ENCODE measurements at places on chromosomes 4 and X.
A peak's percentile ranks its signal among the peaks of the same experiment; 100 is the strongest.

- DNase-seq, result no peak
These were observed 37.8 kb upstream of the PRPS2 start for GRCh38 chrX:12753366-12753765.

DNA sequence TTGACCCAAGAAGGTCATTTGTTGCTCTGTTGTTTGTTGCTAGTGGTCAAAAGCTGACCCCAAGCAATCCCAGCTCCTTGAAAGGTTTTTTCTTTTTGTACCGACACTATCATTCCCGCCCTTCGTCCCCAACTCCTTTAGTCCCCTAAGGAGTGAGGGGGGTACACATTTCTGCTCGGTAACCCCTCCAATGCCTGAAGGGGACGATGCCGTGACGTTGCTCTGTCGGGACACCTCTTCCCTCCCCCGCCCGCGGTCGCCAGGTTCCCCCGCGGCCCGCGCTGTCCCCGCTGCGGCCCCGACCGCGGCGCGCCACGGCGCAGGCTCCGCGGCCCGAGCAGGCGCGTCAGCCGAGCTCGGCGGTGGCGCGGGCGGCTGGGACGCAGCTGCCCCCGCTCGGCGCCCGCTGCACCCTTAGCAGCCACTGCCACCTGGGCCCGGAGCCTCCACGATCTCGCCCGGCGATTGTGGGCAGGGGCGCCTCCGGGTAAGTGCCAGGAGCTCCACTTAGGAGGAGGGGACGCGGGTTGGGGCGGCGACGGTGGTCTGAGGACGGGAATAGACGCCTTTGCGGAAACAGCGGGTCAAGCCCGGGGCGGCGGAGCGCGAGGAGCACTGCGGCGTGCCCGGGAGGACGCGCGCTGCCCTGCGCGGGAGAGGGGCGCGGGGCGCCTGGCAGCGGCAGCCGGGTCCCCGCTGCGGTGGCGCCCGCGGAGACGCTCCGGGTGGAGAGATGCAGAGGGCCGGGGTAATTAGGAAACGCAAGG lies at the start of gene GLRB:
TSS of gene GLRB (plus strand) at position 340 of the 767 bp plus-strand sequence. CDS start 1,875 bp downstream, outside the sequence.
- no peak for DNase-seq

- DNase-seq, result no peak
These were observed 130.6 kb downstream of the UGT8 start for GRCh38 chr4:114729068-114729738.

- DNase-seq, result no peak
These were observed 82.6 kb downstream of the GK start for GRCh38 chrX:30735839-30736238.

DNA sequence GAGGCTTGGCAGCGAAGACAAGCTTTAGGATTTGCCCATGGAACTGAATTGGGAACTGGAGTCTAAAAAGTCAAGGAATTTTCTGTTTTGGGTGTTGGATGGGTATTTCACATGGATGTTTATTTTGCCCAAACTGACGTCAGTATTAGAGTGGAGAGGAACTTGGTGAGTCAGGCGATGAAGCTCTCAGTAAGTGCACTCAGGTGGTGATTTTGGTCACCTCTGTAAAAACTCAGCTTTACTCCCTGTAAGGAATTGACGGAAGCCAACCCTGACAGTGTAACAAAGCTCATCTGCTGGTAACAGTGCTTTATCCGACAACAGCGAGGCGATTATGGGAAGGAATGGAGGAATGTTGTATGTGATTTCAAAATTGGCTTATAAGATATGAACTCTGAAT lies 77.0 kb upstream of the PGRMC2 start:
- no peak for DNase-seq

DNA sequence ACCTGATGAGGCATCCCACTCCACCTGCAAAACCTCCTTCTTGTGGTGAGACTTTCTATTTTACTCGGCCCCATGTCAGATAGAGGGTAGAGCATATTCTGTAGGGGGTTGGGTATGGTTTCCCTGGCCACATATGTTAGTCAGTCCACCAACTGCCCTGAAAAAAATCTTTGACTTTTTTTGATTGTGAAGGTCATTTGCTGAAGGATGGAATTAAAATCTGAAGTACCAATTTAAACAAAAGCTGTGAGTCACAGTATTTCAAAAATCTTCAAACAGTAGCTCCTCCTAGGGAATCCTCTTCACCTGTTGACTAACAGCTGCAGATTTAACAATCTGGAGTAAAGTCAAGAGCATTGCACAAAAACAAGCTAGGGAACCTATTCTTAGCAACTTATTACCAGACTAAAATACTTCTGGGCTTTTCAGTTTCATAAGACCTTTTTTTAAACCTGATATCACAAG lies 8.0 kb upstream of the CCDC110 start:
- no peak for DNase-seq

GRCh38 chr4:185110375-185110823 lies 32.7 kb upstream of the SLC25A4 start:
- no peak for DNase-seq

GRCh38 chr4:174654634-174655033 lies 132.3 kb upstream of the HPGD start:
- no peak for DNase-seq

GRCh38 chrX:154748712-154749339 lies 2.1 kb downstream of the GAB3 start:
- DNase-seq, result peak; percentile 39

DNA sequence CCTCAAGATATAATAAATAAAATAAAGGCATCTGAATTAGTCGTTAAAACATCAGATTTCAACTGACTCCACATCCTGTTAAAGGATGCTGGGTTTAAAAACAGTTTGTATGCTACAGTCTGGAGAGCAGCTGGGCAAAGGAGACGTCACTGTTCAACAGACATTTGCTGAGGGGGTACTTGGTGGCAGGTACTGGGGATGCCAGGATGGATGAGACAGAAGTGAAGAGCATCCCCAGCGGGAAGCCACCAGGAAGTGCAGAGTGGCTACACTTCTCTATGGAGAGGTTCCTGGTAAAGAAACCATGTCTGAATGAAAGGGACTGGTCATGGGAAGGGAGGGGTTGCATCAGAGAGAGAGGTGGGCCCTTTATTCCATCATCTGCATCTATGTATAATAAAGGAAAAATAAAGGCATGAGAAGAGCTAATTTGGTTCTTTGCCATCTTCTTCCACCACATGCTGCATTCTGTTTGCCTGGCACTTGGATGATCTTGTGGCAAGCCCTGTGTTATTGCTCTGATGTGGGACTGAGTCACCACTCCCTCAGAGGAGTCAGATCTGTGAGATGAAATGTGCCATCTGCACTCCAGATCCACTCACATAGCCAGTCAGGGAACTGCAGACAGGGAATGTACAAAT lies 145.0 kb downstream of the SOWAHB start:
- no peak for DNase-seq

GRCh38 chr4:139950568-139950967 lies 203.4 kb downstream of the MAML3 start:
- no peak for DNase-seq

GRCh38 chr4:176413171-176413570 lies 93.4 kb downstream of the SPCS3 start:
- DNase-seq, result no peak

DNA sequence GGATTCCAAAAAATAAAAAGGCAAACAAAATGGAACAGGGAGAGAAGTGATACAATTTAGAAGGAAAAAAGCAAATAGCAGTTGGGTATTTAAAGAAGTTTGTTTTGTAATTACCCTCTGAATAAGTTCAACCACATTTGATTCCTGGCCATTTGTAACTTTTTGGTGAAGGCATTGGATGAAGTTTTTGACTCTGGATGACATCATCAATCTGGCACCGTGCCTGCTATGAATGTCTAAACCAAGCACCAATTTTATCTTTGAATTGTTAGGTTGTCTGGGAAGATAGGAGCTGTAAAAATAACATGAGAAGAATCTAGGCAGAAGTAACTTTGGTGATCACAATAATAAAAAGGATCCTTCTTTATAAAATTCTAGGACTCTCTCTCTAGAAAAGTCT lies 29.5 kb downstream of the TMPRSS11A start:
- no peak for DNase-seq

GRCh38 chrX:29662101-29662500 lies 553.3 kb upstream of the MAGEB2 start:
- no peak for DNase-seq

- DNase-seq, result no peak
These were observed 345.9 kb upstream of the NOCT start for GRCh38 chr4:138669479-138670315.

DNA sequence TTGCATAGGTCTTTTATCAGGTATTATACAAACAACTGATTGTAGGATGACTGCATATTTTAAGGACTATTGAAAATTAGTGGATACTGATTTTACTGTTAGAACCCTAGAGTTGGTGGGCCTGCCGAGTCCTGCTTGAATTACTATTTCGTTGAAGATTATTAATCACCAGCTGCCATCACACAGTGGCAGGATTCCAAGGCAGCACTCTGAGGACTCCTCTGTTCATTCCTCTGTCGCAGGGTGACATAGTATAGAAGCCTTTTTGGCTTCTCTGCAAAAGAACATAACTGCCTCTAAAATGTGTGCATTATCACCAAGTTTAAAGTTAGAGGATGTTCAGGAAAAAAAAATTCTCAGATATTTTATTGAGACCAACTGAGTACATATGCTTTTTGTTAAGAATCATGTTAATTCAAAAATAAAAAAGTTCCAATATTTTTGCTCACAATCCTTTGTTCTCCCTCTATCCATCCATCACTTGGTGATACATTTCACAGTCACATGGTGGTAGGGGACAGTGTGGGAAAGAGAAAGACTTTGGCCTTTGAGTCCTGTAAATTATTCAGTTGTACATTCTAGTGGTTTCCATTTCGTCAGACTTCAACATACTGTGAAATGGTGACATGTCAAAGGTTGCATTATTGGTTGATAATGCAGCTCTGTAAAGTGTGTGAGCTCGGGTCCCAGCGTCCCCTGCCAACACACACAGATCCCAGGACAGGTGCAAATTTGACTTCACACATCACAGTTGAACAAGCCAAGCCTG lies 332.5 kb downstream of the GRID2 start:
- DNase-seq, result no peak

- DNase-seq, result no peak
These were observed 78.0 kb upstream of the PDHA2 start for GRCh38 chr4:95761871-95762270.

- no peak for DNase-seq
These were observed 69.8 kb downstream of the FHDC1 start for GRCh38 chr4:153005899-153006381.

DNA sequence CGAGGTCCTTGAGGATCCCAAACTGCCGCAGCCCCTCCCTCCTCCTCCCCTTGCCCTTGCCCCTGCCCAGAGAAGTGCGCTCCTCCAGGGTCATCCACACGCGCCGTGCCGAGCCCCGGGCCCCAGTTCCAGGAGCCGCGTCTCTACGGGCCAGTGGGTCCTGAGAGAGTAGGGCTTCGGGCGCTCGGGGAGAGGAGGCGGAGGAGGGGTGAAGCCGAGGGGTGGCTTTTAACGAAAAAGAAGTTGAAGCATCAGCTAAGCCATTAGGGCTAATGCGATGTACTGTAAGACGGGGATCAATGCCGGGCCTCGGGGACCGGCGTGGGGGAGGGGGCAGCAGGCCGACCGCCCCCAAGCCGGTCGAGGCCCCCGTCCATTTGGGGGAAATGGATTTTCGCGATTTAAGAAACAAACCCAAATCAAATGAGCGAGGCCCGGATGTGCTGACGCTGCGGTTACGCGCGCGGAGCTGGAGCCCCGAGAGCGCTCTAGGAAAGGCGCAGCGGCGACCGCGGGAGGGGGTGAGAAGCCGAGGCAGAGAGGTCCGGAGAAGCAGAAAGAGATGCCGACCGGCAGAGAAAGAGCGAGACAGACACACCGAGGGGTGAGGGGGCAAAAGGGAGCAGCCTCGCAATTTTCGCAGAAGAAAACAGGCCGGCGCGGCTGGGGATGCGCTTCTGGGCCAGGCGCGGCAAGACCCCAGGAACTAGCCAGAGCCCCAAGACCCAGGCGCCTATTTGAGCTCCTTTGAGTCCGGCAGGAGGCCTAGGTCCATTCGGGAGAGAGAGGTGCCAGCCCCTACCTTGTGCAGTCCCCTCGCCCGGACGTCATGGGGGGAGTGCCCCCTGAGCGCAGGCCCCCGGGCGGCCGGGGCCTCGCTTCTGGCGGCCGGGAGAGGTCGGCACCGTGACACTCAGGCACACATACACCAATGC lies 13.6 kb downstream of the HMX1 start:
- no peak for DNase-seq

DNA sequence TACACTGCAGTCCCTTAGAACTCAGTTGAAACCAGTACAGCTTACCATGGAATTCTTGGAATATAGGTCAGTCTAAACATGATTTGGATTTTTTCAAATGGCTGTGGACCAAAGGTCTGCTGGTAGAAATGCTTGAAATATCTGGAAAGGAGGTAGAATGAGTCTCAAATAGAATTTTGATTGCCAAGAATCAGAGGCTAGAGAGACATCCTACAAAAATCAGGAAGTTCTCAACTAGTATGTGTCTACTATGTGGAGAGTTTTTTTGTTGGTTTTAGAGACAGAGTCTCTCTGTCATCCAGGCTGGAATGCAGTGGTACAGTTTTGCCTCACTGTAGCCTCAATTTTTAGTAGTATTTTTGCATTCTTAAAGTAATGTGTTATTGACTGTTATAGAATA lies 53.6 kb downstream of the PAQR3 start:
- DNase-seq, result no peak

DNA sequence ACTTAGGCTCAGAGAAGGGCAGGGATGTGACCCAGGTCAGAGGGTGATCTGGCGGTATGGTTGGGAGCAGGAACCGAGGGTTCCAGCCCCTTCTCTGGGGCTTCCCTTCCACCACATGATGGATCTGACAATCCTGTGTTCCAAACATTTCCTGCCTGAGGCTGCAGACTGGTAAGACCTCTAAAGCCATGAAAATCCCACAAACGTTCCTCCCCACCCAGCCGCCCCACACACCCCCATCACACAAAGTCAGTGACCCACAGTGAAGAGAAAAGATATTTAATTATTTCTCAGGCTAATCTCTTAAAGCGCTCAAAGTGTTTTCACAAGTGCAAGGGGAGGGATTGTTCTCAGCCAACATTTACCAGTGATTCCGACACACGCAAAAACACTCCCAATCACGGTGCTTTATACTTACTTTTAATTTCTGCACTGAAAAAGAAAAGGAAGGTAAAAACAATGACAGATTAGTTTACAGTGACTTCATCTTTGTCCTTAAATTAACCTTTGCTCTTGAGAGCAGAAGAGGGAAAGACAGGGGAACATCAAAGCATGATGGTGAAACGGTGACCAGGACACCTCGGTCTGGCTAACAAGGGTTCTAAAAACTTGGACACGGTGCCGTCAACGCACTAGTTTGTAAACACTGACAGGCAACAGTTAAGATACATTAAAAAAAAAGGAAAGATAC lies 42.4 kb downstream of the WDR1 start:
- DNase-seq, result no peak
